ENCODE measurements at places on chromosomes 7 and 10. TPM values are rescaled to one million over a fixed set of nuclear protein-coding genes. Genes with fewer than 3 reads are reported as not detected.
A peak's percentile ranks its signal among the peaks of the same experiment; 100 is the strongest.

- no peaks in the 10 kb centered on the region for H3K4me1 ChIP-seq
- no peak overlapping the region for H3K27ac ChIP-seq
- DNase-seq, result no peak
Measured at GRCh38 chr10:47012214-47012613, 101.0 kb downstream of the PTPN20 start.

DNA sequence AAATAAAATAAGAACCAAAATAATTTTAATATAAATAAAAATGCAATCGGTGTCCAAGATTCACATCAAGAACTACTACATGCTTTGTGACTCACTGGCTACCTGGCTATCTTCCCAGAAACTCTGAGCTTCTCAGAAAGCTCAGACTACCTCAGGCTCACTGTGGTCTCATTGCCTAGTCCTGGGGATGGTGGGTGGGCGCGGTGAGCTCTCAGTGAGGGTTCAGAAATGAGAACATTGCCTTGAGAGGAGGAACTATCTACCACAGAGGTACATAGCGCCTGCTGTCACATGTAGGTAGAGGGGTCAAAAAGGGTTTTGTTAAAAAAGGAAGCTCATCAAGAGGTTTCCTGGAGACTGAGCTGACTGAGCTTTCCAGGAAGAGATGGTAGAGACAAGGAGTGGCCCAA, 108.0 kb downstream of the WDFY4 start:
- DNase-seq, result no peak
- H3K4me3 ChIP-seq, result no peak overlapping the region
- peaks cover 6% of the 10 kb centered on the region for H3K4me1 ChIP-seq
- H3K36me3 ChIP-seq, result no peaks in the 10 kb centered on the region

GRCh38 chr7:3386423-3387190, 85.6 kb downstream of the SDK1 start:
- no peak overlapping the region for H3K4me3 ChIP-seq
- no peak for DNase-seq
- no peaks in the 10 kb centered on the region for H3K27me3 ChIP-seq
- peaks cover 12% of the 10 kb centered on the region for H3K4me1 ChIP-seq

GRCh38 chr10:70585578-70586169, 16.9 kb downstream of the PRF1 start:
- no peaks in the 10 kb centered on the region for H3K4me1 ChIP-seq

- H3K4me1 ChIP-seq, result no peaks in the 10 kb centered on the region
- H3K27ac ChIP-seq, result no peak overlapping the region
- no peaks in the 10 kb centered on the region for H3K27me3 ChIP-seq
- no peaks in the 10 kb centered on the region for H3K36me3 ChIP-seq
- DNase-seq, result no peak
Measured at GRCh38 chr7:20214921-20215669, 2.1 kb downstream of the MACC1 start.

- H3K4me1 ChIP-seq, result no peaks in the 10 kb centered on the region
- H3K27me3 ChIP-seq, result no peaks in the 10 kb centered on the region
- no peaks in the 10 kb centered on the region for H3K36me3 ChIP-seq
- no peak overlapping the region for H3K4me3 ChIP-seq
- DNase-seq, result no peak
- no peak overlapping the region for H3K27ac ChIP-seq
Measured at GRCh38 chr7:82762880-82763279, 319.3 kb upstream of the CACNA2D1 start.

GRCh38 chr7:44195889-44196288, 4.9 kb upstream of the YKT6 start:
- no peak for DNase-seq
- no peak overlapping the region for H3K4me3 ChIP-seq
- no peaks in the 10 kb centered on the region for H3K36me3 ChIP-seq
- no peaks in the 10 kb centered on the region for H3K4me1 ChIP-seq

GRCh38 chr10:5390607-5391205, 13.9 kb downstream of the TUBAL3 start:
- no peak overlapping the region for H3K4me3 ChIP-seq
- no peak overlapping the region for H3K27ac ChIP-seq
- no peaks in the 10 kb centered on the region for H3K27me3 ChIP-seq
- H3K4me1 ChIP-seq, result no peaks in the 10 kb centered on the region
- DNase-seq, result no peak

DNA sequence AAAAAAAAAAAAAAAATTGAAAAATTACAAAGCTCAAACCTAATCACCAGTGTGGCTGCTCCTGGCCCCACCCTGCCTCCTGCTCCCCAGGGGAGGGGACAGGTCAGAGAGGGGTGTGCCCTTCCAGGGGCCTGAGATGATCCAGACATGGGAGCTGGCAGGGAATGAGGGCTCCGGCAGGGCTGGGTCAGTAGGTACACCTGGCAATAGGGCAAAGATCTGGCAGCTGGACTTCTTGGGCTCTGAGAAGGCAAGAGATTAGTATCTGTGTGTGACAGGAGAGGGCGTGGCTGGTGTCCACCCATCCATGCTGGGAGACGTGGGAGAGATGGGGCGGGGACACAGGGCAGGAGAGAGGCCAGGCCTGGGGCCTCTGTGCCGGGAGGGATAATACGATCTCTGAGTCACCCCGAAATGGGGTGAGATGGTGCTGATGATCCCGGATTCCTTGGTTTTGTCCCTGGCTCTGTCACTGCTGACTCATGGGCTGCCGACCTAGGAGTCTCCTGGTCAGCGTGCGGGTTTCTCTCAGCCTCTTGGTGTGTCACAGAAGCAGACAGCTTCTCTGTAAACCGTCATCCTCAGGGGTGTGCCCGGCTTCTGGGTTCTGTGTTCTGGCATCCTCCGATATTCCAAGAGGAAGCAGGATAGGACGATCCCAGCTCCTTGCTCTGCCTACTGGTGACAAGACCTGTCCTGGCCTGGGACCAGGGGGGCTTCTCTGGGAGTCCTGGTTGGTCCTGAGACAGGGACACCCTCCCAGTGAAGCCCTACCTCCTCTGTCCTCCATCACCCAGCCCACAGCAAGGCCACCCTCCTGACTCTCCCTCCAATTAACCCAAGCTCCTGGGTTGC, 8.2 kb upstream of the CLDN4 start:
- no peaks in the 10 kb centered on the region for H3K4me1 ChIP-seq
- DNase-seq, result no peak
- H3K27ac ChIP-seq, result no peak overlapping the region
- H3K27me3 ChIP-seq, result no peaks in the 10 kb centered on the region

GRCh38 chr7:55255496-55256445, 109.4 kb upstream of the LANCL2 start:
- no peaks in the 10 kb centered on the region for H3K36me3 ChIP-seq
- peak overlapping the region; percentile 76 for H3K4me3 ChIP-seq
- peaks cover 10% of the 10 kb centered on the region for H3K4me1 ChIP-seq
- H3K27me3 ChIP-seq, result no peaks in the 10 kb centered on the region
- H3K27ac ChIP-seq, result no peak overlapping the region
- DNase-seq, result peak; percentile 23

GRCh38 chr10:109924967-109925620, 1.8 kb upstream of the XPNPEP1 start:
- no peak for DNase-seq
- H3K4me1 ChIP-seq, result peaks cover 14% of the 10 kb centered on the region
- H3K36me3 ChIP-seq, result no peaks in the 10 kb centered on the region
- no peaks in the 10 kb centered on the region for H3K27me3 ChIP-seq
- no peak overlapping the region for H3K4me3 ChIP-seq

DNA sequence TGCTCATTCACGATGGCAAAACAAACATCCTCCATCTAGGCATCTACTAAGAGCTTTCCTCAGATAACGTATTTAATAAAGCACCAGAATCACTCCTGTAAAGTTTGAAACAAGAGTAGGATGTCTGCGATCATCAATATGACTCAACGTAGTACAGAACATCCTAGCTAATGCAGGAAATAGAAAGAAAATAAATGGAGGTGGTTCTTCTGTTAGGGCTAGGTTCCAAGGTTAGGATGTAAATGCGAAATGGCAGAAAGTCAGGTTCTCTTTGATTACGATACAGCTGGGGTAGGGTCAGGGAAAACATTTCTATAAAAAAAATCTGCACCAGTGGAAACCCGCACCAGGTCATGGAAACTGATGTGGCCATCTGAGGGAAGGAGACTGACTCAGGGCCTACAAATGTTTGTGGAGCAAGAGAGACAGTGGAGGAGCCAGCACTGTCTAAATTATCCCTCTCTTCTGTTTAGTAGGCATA, 29.1 kb downstream of the CCDC6 start:
- H3K4me1 ChIP-seq, result peaks cover 35% of the 10 kb centered on the region
- H3K36me3 ChIP-seq, result no peaks in the 10 kb centered on the region
- no peak for DNase-seq
- H3K4me3 ChIP-seq, result no peak overlapping the region
- no peaks in the 10 kb centered on the region for H3K27me3 ChIP-seq

Gene TMEM176A
- total RNA-seq, result 9.1 TPM

Gene GIMAP4
- 12.3 TPM for total RNA-seq

Gene CLRN3
- not detected for total RNA-seq

Gene KIAA1549
- total RNA-seq, result 0.95 TPM

Gene CCDC71L
- total RNA-seq, result 57.9 TPM
